ENCODE measurements at places on chromosomes 2 and 18. TPM values are rescaled to one million over a fixed set of nuclear protein-coding genes. Genes with fewer than 3 reads are reported as not detected.

- no peak for DNase-seq
Measured at GRCh38 chr2:168190590-168191336, 56.6 kb downstream of the STK39 start.

DNA sequence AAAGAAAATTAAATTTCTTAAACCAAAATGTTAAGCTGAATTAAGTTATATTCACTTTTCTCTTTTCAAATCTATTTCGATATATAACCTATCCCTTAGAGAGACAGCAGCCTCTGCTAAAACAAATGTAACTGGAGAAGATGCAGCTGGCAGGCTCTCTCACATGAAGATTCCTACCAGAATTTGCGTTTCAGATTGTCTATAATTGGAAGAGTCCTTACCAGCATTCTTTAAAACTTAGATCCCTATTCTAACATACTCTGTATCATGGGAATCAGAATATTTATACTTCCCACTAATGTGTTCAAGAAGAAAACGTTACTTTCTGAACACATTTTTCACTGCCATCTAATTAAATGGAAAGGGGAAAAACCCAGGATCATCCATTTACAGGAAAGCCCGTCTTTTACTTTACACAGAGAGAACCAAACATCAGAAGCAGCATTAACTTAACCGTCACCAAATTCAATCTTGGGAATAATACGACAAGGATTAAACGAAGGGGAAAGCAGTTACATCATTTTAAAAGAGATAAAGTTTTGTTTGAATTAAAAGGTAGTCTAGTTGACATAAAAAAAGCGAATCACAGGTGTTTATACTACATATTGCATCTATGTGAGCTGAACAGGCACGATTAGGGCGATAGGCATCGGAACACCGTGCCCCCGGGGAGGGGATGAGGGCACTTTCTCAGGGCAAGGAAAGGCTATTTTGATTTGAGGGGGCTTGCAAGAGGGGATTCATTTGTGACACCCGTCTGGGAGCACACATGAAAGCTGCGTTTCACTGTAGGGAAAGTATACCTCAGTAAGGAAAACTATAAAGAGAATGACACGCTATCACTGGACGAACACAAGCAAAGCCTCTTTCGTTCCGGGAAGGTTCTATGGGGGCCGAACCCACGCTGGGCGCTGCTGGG, 1.3 kb downstream of the PTPN2 start:
- DNase-seq, result no peak

DNA sequence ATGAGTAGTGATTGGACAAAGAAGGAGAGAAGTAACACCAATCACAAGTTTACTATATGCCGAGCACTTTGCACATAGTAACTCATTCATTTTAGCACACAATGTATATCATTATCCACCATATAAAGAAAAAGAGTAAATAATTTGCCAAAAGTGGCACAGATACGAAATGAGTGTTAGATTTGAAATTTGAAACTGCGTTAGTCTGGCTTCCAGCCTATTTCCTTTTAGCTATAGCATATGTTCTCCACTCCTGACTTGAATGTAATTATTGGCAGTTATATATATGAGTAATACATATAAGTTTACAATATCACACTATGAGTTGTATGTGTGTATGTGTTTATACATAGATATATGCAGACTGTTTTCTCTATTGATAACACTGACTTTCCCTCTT, 98.6 kb downstream of the NOL4 start:
- no peak for DNase-seq

GRCh38 chr18:10898417-10898974, 250.9 kb downstream of the PIEZO2 start:
- no peak for DNase-seq

DNA sequence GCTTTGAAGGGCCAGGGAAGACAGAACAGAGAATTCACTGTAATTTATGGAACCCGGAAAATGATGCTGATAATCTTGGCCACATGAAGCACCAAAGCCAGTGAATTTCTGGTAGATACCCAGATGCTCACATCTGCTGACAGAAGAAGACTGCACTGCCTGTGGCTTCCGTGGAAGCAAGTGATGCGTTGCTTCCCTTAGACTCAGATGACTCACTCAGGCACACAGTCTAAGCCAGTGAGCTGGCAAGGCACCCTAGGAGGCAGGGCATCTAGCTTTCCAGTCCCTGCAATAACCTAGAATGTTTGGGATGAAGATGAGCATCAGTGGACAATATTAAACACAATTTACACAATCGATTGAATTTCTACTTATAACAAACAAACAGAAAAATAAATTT, 284.7 kb downstream of the CMPK2 start:
- no peak for DNase-seq

DNA sequence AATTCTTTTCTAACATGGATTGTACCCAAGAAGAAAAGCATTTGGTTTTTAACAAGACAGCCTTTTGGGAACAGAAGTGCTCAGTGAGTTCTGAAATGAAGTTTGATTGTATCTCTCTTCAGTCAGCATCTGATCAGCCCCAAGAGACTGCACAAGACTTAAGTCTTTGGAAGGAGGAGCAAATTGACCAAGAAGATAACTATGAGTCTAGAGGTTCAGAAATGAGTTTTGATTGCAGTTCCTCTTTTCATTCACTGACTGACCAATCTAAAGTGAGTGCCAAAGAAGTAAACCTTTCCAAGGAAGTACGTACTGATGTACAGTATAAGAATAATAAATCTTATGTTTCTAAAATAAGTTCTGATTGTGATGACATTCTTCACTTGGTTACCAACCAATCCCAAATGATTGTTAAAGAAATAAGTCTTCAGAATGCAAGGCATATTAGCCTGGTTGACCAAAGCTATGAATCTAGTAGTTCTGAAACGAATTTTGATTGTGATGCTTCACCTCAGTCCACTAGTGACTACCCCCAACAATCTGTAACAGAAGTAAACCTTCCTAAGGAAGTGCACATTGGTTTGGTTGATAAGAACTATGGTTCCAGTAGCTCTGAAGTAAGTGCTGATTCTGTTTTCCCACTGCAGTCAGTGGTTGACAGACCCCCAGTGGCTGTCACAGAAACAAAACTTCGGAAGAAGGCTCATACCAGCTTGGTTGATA, 31.2 kb downstream of the ZDBF2 start:
- no peak for DNase-seq

The ALK gene
- total RNA-seq, result not detected

DNA sequence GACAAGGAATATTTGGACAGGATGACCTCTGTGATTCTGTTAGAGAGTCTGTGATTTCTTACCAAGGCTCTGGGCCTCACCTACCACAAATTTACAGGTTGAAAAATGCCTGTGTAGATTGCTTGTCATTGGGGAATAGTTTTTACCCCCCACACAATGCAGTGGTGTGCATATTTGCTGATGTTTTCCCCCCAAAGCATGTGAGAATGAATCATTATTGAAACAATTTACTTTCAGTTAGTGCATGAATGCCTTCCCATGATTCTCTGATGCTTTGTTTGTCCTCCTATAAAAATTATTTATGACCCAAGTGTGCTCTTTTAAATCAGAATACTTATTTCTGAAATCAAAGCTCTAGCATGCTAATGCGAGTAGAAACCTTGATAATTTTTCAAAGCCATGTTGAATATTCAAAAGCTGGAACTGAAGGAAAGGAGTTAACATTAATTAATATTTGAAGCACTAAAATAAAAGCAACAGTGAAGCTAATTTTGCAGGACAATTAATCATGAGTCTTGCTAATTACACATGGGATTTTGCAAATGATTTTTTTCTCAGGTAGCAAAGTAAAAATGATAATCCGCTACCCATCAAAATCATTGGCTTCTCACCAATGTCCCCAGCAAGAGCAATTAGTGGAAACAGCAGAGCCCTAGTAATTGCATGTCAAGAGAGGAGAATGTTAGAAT, 361.2 kb upstream of the HNRNPA3 start:
- peak; percentile 15 for DNase-seq

DNA sequence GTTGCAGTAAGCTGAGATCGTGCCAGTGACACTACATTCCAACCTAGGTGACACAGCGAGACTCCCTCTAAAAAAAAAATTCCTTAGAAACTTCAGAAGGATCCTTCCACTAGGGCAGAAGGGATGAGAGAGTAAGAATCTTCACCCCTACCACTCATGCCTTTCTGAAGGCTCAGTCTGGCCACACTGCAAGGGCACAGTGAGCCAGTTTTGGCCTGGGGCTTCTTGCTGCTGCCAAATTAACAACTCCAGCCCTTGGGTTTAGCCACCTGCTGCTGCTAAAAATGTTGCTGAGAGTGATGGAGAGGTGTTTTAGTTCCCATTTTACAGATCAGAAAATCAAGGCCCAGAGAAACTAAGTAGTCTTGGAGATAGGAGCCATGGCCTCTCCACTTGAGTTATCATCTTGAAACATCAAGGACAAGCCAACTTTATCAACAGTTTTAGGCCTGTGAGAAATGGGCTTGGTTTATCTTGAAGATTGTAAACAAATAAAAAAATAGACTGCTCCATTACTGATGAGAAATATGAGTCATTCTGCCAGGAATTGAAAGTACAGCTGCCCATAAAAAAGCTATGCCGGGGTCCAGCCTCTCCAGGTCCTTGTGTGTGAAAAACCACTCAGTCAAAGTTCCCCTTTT, 31.9 kb upstream of the CASP8 start:
- DNase-seq, result no peak

GRCh38 chr2:191688934-191689695, 11.2 kb downstream of the NABP1 start:
- peak; percentile 86 for DNase-seq

DNA sequence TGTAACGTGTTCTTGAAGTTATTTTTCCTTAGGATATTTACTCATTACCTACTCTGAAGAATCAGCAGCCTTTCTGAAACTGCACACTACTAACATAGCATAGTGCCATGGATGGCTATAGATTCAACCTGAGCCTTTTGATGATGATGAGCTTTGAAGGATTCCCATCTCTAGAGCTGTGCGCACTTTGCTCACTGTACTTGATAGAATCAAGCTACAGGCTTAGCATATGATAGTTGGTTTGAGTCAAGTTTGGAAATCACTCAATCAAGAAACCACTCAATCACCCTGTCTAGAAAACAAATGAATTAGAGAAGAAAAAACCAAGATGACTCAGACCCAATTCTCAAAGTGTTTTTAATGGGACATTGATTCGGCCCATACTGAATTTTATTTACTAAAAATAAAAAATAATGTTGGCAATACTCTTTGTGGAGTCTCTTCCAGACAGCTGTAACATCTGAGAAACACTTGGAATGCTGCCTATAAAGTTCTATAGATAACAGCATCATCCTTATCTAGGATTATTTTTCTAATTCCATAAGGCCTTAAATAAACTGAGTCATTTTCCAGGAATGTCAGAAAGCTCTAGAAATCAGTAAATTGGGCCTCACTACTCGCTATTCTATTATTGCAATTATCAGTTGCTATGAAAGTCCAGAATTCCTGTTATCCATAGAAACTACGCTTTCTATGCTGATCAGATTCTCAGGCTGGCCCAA, 259.0 kb upstream of the ERBB4 start:
- DNase-seq, result no peak

The PDE1A gene
- total RNA-seq, result not detected

GRCh38 chr2:200496696-200497095, 13.2 kb downstream of the KCTD18 start:
- no peak for DNase-seq

DNA sequence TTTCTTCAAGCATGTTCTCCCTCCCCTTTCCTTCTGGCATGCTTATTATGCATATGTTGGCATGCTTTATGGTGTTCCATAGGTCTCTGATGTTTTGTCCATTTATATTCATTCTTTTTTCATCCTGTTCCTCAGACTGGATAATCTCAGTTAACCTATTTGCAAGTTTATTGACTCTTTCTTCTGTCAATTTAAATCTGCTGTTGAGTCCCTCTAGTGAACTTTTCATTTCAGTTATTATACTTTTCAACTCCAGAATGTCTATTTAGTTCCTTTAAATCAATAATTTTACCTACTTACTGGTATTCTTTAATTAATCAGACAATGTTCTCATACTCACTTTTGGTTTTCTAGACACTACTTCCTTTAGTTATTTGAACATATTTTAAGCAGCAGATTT, 101.2 kb downstream of the GALNT14 start:
- DNase-seq, result no peak

- no peak for DNase-seq
Measured at GRCh38 chr2:234463626-234464290, 33.1 kb downstream of the ARL4C start.

DNA sequence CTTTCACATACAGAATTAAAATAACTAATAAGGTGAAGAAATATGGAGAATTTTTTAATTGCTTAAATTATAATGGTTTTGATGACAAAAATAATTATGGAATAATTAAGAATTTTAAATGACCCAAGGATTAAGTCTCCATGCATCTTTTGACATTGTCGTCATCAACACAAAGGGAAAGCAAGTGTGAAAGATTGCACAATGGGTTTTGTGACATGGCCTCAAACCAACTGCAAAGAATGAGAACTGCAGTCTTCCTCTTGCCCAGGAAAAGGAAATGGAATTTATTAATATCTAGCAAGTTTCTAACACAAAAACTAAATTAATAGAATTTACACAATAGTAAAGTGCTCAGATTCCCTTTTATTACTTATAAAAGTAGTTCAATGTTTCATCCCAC, 329.1 kb upstream of the PKDCC start:
- no peak for DNase-seq

The CAPN10 gene
- 31.9 TPM for total RNA-seq

- DNase-seq, result no peak
Measured at GRCh38 chr2:118616432-118616831, 231.0 kb downstream of the EN1 start.

- no peak for DNase-seq
Measured at GRCh38 chr2:12637754-12638153, 79.0 kb upstream of the TRIB2 start.

DNA sequence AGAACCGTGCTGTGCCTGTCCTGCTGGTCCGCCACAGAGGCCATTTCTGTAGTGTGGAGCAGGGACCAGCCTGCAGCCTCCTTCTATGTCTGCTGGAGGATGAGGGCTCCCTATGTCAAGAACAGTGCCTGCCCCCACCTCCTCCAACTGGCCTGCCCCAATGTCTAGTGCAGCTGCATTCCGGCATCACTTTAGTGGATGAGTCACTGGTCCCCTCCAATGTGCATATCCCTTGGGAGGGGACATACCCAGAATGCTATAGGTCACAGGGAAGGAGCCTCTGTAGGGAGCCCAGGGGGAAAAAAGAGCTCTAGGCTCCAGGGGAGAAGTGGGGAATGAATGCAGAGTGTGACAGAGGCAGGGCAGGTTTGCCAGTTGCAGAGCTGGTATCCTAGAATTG, 219.6 kb downstream of the CELF4 start:
- no peak for DNase-seq

DNA sequence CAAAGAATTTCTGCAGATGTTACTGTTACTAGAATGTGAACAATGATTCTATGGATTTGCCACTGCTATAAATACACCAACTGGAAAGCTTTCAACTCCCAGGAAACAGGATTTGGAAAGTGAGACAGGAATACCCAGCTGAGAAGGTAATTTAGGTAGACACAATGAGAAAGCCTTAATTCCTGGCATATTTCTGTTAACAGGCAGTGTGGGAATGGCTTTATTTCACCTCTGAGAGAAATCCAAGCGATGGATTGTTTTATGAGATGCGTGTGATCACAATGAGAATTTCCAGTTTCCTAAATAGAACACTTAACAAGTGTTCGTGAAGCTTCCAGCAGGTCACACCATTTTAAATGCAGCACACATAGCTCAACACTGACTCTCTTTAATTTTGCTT, 133.0 kb downstream of the SLC8A1 start:
- DNase-seq, result no peak
